MCF 10A (cell line): ENCODE measurements at places on chromosomes 1 and 21. TPM values are rescaled to one million over a fixed set of nuclear protein-coding genes. Genes with fewer than 3 reads are reported as not detected.

MSH4 gene
- total RNA-seq = 0.17 and 0.21 TPM in 2 replicates

NID1 gene
- total RNA-seq = 0.10 and 0.16 TPM in 2 replicates

MAGOH gene
- total RNA-seq = 68.2 and 70.3 TPM in 2 replicates

C8A gene
- not detected in 2 replicates for total RNA-seq

KCNE2 gene
- not detected in 2 replicates for total RNA-seq

FCRL2 gene
- total RNA-seq = not detected in 2 replicates

NHLH1 gene
- 0.12 and 0.20 TPM in 2 replicates for total RNA-seq

HLX gene
- total RNA-seq = 2.1 and 2.3 TPM in 2 replicates

FMO4 gene
- total RNA-seq = 0.63 and 1.5 TPM in 2 replicates

FABP3 gene
- not detected in 2 replicates for total RNA-seq

DTL gene
- 20.2 and 34.4 TPM in 2 replicates for total RNA-seq

NVL gene
- 69.8 and 81.5 TPM in 2 replicates for total RNA-seq

DIRAS3 gene
- not detected in 2 replicates for total RNA-seq

CRYBG2 gene
- 8.6 and 14.2 TPM in 2 replicates for total RNA-seq

EXTL2 gene
- 10.2 and 15.2 TPM in 2 replicates for total RNA-seq

AIRE gene
- not detected in 2 replicates for total RNA-seq

TFF2 gene
- not detected in 2 replicates for total RNA-seq

ATP13A2 gene
- 59.4 and 61.3 TPM in 2 replicates for total RNA-seq

BTBD19 gene
- 11.7 and 15.5 TPM in 2 replicates for total RNA-seq

SEMA6C gene
- 2.3 and 9.5 TPM in 2 replicates for total RNA-seq

ZNF691 gene
- 8.4 and 9.5 TPM in 2 replicates for total RNA-seq

RNF115 gene
- total RNA-seq = 16.8 and 19.5 TPM in 2 replicates

CA6 gene
- not detected in 2 replicates for total RNA-seq

ETNK2 gene
- total RNA-seq = 6.7 and 9.5 TPM in 2 replicates

LCE1B gene
- 1.3 and 2.0 TPM in 2 replicates for total RNA-seq

TAS1R3 gene
- 0.17 TPM in 1 of 2 replicates, not detected in the other for total RNA-seq

TMEM222 gene
- total RNA-seq = 36.9 and 38.3 TPM in 2 replicates

ABL2 gene
- total RNA-seq = 109 and 160 TPM in 2 replicates

MARK1 gene
- 7.5 and 12.9 TPM in 2 replicates for total RNA-seq

C1QA gene
- not detected in 2 replicates for total RNA-seq

CXADR gene
- total RNA-seq = 7.9 TPM in 2 replicates

WASF2 gene
- total RNA-seq = 131 and 154 TPM in 2 replicates

SH3D21 gene
- 3.2 and 3.3 TPM in 2 replicates for total RNA-seq

GPR37L1 gene
- not detected in 2 replicates for total RNA-seq

LCE1E gene
- total RNA-seq = 1.3 and 1.9 TPM in 2 replicates

HPDL gene
- total RNA-seq = 0.37 TPM in 1 of 2 replicates, not detected in the other

CLCA1 gene
- total RNA-seq = not detected in 2 replicates

CHRM3 gene
- 0.56 and 0.71 TPM in 2 replicates for total RNA-seq

GBP7 gene
- not detected in 2 replicates for total RNA-seq

S100A12 gene
- not detected in 2 replicates for total RNA-seq

LEPROT gene
- total RNA-seq = 63.1 and 66.9 TPM in 2 replicates

NEGR1 gene
- total RNA-seq = 3.5 and 4.1 TPM in 2 replicates

CLCNKB gene
- total RNA-seq = not detected in 2 replicates

OR2T33 gene
- total RNA-seq = not detected in 2 replicates

TNFRSF4 gene
- not detected in 2 replicates for total RNA-seq

MYBPH gene
- not detected in 2 replicates for total RNA-seq

SPAG17 gene
- not detected in 2 replicates for total RNA-seq

NFASC gene
- 0.29 and 0.98 TPM in 2 replicates for total RNA-seq

BCAN gene
- total RNA-seq = 0.37 TPM in 1 of 2 replicates, not detected in the other

AADACL4 gene
- not detected in 2 replicates for total RNA-seq

SLC37A1 gene
- total RNA-seq = 4.9 and 7.6 TPM in 2 replicates

RIIAD1 gene
- not detected in 2 replicates for total RNA-seq

OR2T2 gene
- not detected in 2 replicates for total RNA-seq

HPCA gene
- total RNA-seq = not detected in 2 replicates

KRTAP7-1 gene
- total RNA-seq = not detected in 2 replicates

INSRR gene
- total RNA-seq = not detected in 2 replicates

PLA2G5 gene
- not detected in 2 replicates for total RNA-seq

PODN gene
- total RNA-seq = not detected in 2 replicates

RHD gene
- not detected in 2 replicates for total RNA-seq
